Metanephros (tissue), 2 donors: ENCODE measurements at places on chromosomes 13 and 19. TPM values are rescaled to one million over a fixed set of nuclear protein-coding genes. Genes with fewer than 3 reads are reported as not detected.

The GRAMD1A gene
- total RNA-seq, result 63.1 TPM

The TARM1 gene
- total RNA-seq, result 0.18 TPM

The ZNF667 gene
- total RNA-seq, result 9.1 TPM

The CEACAM7 gene
- not detected for total RNA-seq

The LRRC63 gene
- 0.12 TPM for total RNA-seq

The NKG7 gene
- total RNA-seq, result 7.2 TPM

The TRIM13 gene
- 32.7 TPM for total RNA-seq
